ENCODE measurements at places on chromosomes 6 and 20. TPM values are rescaled to one million over a fixed set of nuclear protein-coding genes. Genes with fewer than 3 reads are reported as not detected.
A peak's percentile ranks its signal among the peaks of the same experiment; 100 is the strongest.

Gene TRAPPC3L
- not detected for total RNA-seq

Gene CCN6
- total RNA-seq: not detected

DNA sequence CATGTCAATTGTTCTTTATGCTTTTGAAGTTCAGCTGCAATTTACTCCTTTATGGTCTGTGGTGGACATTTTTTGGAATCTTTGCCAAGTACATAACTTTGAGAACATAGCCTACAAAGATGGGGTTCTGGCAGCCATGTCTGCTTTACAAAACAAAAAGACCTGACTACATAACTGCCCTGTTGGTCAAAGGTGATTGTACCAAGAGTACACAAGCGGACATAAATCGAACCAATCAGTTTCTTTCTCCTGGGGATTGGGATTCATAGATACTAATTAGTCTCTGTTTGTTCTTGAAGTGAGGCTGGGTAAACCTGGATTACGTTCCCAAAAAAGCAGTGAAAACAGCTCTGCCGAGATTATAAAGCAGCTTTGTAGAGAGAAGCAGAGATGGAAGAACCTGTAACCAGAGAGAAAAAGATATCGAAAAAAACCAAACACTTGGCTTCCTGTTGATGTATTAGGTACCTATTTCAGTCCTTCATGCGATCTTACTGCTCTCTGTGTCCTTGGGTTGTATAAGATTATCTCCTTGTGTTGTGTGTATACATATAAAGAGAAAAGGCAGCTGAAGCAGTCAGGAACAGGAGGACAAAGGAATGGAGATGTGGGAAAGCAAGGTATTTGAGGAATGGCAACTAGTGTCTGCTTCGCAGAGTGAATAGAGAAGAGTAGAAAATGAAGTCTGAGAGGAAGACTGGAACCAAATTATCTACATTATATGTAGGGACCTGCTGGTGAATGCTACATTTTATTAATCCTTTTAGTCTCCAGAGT lies 2.7 kb upstream of the ZFAND3 start:
- no peaks in the 10 kb centered on the region for H3K4me1 ChIP-seq
- no peak overlapping the region for H3K27ac ChIP-seq
- no peaks in the 10 kb centered on the region for H3K36me3 ChIP-seq
- H3K4me3 ChIP-seq: no peak overlapping the region
- DNase-seq: no peak
- H3K27me3 ChIP-seq: no peaks in the 10 kb centered on the region

DNA sequence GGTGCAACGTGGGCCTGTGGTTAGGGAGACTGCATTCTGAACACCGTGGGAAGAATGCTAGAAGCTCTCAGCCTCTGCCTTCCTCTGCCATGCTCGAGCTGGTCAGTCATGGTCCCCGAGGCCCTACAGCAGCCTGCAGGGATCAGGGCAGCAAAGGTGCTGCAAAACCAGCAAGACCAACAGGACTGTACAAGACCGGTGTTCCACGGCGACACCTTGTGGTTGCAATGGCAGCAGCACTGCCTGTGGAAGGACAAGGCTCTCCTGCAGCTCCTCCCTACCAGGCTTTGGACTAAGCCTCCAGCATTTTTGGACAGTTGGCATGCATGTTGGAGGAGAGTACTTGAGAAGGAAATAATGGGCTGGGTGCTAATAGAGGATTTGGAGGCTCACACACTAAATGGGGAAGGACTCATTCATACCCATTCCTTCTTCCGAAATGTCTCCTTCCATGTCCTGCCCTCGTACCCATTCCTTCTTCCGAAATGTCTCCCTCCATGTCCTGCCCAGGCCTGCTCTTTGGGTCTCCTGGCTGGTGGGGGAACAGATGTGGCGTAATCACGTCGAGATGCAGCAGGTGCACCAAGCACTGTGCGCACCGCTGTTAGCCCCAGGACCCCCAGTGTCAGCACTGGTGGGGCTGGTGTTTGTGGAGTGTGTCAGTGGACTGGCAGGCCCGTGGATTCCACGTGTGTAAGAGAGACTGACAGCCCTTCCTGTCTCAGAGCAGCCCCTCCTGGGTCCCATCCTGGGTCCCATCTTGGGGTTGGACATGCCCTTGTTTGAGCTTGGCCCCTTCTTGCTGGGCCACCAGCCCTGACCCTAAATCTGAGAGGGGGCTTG lies 18.6 kb upstream of the MYT1 start:
- no peaks in the 10 kb centered on the region for H3K36me3 ChIP-seq
- peaks cover 25% of the 10 kb centered on the region for H3K27me3 ChIP-seq
- DNase-seq: peak; percentile 42
- no peaks in the 10 kb centered on the region for H3K4me1 ChIP-seq

GRCh38 chr20:1301031-1301529 lies 27.9 kb downstream of the SDCBP2 start:
- no peaks in the 10 kb centered on the region for H3K27me3 ChIP-seq
- H3K4me3 ChIP-seq: no peak overlapping the region
- H3K27ac ChIP-seq: no peak overlapping the region
- H3K36me3 ChIP-seq: no peaks in the 10 kb centered on the region

DNA sequence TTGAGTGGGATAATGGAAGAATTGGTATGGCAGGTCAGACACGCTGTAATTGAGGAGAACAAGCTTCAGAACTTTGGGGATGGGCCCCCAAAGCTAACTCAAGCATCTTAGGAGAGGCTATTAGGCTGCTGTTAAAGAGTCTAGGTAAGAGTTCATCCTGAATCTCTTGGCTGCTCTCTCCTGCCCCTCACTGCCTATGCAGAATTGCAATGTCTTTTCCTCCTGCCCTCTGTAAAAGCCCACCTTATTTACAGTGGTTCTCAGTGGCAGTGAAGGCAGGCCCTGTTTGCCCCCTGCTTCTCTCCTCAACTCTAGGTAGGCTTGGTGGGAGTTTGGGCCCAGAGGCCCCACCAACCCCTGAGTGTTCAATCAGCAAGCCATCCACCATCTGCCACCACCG lies 55.0 kb downstream of the LYRM2 start:
- no peaks in the 10 kb centered on the region for H3K27me3 ChIP-seq
- DNase-seq: no peak
- no peaks in the 10 kb centered on the region for H3K4me1 ChIP-seq
- no peak overlapping the region for H3K4me3 ChIP-seq
- H3K36me3 ChIP-seq: no peaks in the 10 kb centered on the region
- H3K27ac ChIP-seq: no peak overlapping the region

Gene ETV7
- not detected for total RNA-seq

DNA sequence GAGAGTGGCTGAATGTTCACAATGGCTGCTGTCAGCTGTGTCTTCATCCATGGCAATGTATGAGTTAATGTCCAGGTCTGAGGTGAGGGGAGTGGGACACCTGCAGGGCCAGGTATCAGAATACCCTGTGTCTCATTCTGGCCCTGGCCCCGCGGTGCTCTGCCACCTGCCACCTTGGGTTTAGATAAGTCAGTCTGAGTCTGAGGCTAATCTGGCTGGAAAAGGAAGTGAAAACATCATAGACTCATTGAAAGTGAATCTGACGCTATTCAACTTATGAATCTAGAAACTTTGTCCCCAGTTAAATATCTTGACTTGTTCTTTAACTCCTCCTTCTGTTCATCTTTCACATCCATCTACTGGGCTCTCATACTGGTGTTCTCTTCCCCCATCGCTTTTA lies 267.1 kb upstream of the JAG1 start:
- no peaks in the 10 kb centered on the region for H3K4me1 ChIP-seq
- no peaks in the 10 kb centered on the region for H3K36me3 ChIP-seq
- H3K4me3 ChIP-seq: no peak overlapping the region
- no peak for DNase-seq
- no peak overlapping the region for H3K27ac ChIP-seq
- H3K27me3 ChIP-seq: no peaks in the 10 kb centered on the region

GRCh38 chr6:43776799-43777776 lies 7.1 kb downstream of the VEGFA start:
- H3K27ac ChIP-seq: no peak overlapping the region
- DNase-seq: no peak
- peaks cover 38% of the 10 kb centered on the region for H3K4me1 ChIP-seq
- H3K4me3 ChIP-seq: no peak overlapping the region
- no peaks in the 10 kb centered on the region for H3K27me3 ChIP-seq
- H3K36me3 ChIP-seq: peaks cover 50% of the 10 kb centered on the region

DNA sequence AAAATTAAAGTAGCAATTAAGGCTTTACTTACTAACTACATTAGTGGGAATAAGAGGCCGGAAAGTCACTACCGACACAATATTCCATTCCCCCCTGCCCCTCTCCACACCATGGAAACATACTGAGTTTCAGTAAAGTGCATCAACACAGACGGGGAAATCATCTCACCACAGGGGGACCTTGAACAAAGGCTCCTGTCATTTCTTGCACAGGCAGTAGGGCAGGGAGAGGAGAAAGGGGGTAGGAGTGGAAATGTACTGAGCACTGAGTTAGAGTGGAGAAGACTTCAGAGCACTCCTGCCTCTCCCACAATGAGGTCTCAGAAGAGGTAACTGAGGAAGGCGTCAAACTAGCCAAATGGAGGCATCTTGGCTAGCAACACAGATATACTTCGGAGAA lies 1426.9 kb upstream of the EYS start:
- no peak overlapping the region for H3K27ac ChIP-seq
- no peak overlapping the region for H3K4me3 ChIP-seq
- DNase-seq: no peak
- H3K36me3 ChIP-seq: no peaks in the 10 kb centered on the region

Measured in sigmoid colon (tissue), 7 donors.